Heart left ventricle (tissue), 16 donors: ENCODE measurements at places on chromosomes 4 and X. TPM values are rescaled to one million over a fixed set of nuclear protein-coding genes. Genes with fewer than 3 reads are reported as not detected.

ARSJ gene
- polyA plus RNA-seq: 0.30 TPM

PRR27 gene
- polyA plus RNA-seq: not detected

LPAR4 gene
- polyA plus RNA-seq: 0.30 TPM

SOWAHD gene
- polyA plus RNA-seq: 0.19 TPM

FGFR3 gene
- 2.8 TPM for polyA plus RNA-seq

SYNPO2 gene
- 72.4 TPM for polyA plus RNA-seq
